GM13977 (cell line): ENCODE measurements at places on chromosomes 6 and 20.
A peak's percentile ranks its signal among the peaks of the same experiment; 100 is the strongest.

DNA sequence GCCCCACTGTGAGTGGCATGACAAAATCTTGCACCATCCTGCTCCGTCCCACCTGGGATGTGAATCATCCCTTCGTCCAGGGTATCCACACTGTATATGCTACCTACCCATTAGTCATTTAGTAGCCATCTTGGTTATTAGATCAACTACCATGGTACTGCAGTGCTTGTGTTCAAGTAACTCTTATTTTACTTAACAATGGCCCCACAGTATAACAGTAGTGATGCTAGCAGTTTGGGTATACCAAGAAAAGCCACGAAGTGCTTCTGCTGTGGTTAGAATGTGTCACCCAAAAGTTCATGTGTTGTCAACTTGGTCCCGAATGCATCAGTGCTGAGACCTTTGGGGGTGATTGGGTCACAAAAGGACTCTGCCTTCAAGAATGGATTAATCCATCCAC is 11.7 kb downstream of the OSER1 start:
- DNase-seq = no peak

- DNase-seq = no peak
Observed at GRCh38 chr6:17115251-17116116, 13.6 kb downstream of the STMND1 start.

DNA sequence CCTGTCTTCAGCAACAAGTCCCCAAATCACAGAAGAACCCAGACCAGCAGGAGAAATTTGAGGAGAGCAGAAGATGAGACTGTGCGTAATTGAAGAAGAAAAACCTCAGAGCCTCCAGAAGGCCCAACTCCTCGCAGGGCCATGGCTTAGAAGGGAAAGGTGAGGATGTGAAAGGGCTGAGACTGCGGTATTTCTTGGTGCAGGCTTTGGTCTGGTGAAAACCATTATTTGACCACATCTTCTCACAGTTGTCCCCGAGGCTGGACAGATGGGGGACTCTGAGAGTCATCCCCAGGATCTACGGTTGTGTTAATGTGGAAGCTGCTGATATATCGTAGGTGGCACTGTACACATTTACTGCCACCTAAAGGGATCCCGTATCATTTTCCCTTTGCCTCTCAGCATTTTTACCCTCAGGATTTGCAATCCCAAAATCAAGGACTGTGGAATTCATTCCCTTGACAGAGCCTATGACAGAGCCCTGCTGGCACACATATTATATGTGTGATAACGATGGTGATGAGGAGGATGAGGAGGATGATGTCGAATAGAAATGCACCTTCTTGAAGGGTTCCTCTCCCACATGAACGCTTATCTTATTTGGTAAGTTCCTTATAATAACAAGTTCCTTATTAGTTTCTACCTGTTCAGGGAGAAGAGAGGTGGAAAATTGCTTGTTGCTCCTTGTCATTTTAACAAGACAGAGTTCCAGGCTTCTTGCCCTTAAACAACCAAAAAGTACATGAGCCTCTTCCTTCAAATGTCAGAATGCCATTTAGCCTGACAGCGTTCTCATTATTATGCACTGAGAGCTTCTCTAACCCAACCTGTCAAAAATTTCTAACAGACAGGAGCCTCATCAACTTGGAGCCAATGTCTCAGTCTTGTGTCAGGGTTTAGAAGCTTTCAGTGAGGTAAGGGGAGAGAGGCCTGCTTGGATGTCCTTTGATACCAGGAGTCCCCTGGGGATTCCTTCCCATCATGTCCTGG is 135.8 kb downstream of the PXDC1 start:
- no peak for DNase-seq

GRCh38 chr6:25652007-25652515 is at the start of gene SCGN:
TSS of gene SCGN (plus strand) at chr6:25652215. CDS start at chr6:25652404, 189 bp downstream.
- peak; percentile 31 for DNase-seq

GRCh38 chr6:73515204-73515655 is 5.6 kb downstream of the EEF1A1 start:
- peak; percentile 39 for DNase-seq

DNA sequence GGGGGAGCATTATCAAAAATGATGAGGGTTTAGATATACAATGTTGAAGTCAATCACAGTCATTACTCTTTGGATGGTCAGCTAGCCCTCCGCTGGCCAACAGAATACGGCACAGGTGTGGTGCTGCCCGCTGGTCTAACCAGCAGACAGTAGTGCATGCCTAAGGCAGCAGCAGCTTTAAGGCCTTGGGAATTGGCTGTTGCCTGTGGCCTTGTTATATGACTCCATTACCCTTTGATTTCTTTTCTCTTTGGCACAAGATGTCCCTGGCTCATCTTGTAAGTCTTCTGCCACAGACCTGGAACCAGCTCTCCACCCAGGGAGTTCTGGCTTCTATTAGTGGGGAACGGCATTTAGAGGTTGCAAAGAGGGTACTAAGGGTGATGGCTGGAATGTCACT is 110.2 kb downstream of the WDR27 start:
- no peak for DNase-seq

- no peak for DNase-seq
Observed at GRCh38 chr6:85096976-85097375, 332.6 kb upstream of the TBX18 start.

DNA sequence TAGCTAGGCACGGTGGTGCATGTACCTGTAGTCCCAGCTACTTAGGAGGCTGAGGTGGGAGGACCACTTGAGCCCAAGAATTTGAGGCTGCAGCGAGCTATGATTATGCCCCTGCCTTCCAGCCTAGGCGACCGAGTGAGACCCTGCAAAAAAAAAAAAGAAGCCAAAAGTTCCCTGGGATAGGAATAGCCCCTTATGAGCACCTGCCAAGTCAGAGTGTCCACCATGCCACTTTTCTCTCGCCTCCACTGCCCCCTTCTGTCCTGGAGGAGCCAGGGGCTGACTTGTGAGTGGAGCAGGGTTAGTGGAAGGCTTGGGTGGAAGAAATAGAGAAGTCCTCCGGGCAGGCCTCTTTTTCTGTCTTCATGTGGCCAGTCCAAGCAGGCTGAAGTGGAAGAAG is 12.1 kb upstream of the DDX27 start:
- no peak for DNase-seq

DNA sequence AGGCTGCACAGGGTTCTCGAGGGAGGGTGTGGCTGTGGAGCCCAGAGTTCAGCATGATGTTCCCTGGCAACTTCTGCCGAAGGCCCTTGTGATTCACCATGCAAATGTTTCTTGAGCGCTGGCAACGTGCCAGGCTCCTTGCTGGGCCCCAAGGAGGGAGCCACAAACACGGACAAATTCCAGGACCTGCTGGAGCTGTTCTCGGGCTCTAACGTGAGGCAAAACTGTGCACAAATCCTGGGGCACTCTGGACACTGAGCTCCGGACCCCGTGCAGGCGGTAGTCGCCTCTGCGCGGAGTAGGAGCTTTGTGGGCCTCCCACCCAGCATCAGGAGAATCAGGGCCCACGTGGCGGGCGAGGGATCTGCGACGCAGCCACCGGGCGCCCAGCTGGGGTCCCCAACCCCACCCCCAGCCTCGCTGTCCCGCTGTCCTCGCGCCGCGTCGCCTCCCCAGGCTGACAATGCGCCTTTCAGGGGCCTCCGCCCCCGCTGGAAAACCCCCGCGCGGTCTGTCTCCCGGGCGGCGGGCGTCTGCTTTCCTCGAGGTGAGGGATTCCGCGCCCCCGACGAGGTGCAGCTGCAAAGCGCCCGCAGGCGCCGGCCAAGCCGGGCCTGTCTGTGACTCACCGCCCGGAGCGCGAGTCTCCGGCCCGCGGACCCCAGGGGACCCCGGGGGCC is 31.7 kb upstream of the SCUBE3 start:
- DNase-seq = no peak

DNA sequence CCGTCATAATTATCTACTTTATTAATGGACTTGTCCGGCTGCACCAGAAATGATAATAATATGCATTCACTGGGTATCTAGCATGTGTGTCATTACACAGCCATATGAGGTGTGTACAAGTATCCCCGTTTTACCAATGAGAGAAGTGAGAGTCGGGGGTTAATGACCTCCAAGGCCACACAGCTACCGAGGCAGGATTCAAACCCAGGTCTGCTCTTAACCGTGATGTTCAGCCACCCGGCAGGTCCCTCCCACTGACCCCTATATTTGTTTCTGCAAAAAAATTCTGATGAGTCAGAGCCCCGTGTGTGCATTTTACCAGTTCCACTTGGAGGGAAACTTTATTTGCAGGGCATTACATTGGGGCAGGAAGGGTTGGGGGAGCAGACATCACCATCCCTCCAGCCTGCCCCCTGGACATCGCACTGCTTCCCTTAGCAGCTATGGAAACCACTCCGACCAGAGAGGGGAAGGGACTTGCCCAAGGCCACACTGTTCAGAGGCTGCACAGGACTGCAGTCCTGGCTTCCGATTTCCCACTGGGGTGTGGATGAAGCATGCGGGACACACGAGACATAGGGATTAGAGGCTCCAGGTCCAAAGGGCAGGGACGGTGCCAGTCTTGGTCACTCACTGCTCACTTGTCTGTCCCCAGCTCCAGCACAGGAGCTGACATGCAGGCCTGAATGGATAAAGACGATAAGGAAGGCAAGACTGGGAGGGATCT is 10.1 kb upstream of the SRC start:
- no peak for DNase-seq

GRCh38 chr20:46619445-46619844 is 31.8 kb downstream of the SLC13A3 start:
- DNase-seq = no peak

DNA sequence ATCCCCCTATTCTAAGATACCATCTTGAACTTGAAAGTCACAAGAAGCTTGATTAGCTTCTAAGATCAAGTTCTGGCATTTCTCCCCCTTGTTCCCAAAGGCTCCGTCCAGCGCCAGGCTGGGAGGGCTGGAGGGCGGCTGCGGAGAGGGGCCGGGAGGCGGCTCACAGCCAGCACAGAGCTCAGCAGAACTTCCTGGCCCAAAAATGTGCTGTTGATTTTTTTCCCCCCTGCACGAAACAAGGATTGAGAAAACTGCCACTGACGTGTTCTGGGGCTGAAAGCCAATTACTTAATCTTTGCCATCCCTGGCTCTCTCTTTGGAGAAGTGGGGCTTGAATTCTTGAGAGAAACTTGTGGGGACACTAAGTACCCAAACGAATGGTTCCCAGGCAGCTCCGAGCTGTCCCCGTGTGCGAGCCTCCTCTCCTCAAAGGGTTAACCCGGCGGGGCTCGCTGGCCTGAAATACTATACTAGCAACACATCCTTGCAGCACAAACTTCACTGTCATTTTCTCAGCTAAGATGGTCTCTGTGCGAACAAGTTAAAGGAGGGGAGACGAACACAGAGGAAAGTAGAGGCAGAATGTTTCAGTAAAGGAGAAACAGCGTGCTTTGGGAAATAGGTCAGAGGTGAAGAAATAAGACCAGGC is 452 bp downstream of the TRAF3IP2 start:
- DNase-seq = peak; percentile 45

- DNase-seq = no peak
Observed at GRCh38 chr6:13384506-13384905, 56.2 kb upstream of the TBC1D7 start.

DNA sequence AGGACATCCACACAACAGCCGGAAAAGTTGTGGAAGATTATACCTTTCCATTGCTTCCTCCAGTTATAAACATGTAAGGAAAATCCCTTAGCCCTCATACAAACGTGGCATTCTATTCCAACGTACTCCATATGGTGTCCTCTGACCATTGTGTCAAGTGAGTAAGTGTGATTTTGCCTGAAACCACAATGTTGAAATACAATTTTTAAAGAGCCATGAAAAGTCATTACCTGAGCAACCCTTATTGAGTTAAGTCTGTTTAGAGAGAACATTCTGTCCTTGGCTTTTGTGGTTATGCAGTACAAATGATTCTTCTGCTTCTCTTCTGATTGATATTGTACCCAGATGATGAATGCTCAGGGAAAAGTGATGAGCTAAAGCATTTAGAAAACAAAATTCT is 530.1 kb downstream of the HAO1 start:
- DNase-seq = no peak

DNA sequence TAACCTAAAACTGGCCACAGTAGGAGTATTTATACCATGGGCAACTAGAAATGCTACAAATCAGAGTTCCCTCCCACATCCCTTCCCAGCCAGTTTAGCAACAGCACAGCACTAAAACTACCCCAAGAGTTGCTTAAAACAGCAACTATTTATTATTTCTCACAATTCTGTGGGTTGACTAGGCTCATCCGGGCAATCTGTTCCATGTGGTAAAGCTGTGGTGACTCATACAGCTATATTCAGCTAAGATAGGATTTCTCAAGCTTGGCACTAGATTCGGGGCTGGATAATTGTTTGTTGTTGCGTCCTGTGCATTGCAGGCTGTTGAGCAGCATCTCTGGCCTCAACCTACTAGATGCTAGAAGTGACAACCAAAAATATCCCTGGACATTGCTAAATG is 8.6 kb upstream of the HECA start:
- DNase-seq = no peak

- no peak for DNase-seq
Observed at GRCh38 chr6:91198588-91199255, 611.9 kb upstream of the MAP3K7 start.

DNA sequence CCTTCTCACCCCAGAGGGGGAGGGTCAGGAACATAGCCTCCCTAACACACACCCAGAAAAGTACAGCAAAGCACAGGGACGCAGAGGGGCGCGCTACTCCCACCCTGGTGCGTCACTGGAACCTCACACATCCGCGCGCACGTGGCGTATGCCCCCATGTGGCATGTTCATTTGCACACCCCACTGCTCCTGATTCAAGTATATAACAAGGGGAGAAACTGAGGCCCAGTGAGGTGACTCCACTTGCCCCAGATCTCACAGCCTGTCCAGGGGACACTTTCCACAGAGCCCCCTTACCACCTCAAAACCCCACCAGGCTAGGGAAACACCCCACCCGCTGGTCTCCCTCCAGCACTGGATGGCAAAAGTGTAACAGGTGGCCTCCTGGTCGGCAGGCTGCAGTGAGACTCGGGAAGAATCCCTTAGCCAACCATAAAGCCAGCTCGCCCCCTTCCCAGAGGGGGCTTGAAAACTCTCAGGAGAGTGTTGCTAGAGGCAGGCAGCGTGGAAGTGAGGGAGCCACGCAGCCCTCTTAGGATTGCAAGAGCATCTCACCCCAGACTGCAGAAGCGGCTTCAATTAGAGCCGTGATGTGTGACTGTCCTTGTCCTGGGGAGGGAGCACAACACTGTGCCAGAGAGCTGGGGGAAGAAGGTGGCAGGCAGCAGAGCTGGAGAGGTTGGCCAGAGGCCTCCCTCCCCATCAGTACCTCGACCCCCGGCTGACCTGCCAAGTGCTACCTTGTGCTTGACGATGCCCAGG is at the start of gene GRM4:
Gene GRM4, minus strand, starts transcription at position 67 of the 762 bp plus-strand sequence. CDS start 12,591 bp downstream, outside the sequence.
- DNase-seq = no peak

DNA sequence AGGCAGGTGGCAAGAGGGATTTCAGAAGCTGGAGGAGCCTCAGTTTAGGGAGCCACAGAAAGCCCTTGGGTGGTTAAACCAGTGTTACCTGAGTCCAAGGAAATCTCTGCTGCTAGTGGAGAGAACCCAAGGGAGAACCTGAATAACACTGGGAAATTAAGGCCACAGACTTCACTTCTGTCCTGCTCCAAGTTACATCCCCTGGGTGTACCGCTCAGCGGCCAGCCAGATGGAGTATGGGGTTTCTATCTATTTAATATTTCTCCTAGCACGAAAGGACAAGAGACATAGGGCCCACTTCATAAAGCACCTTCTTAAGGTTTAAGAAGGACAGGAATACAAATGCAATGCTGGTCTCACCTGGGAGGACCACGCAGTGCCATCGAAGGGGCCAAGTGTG is 5.8 kb upstream of the CNKSR3 start:
- DNase-seq = no peak
